ENCODE measurements at places on chromosomes 7 and 10. TPM values are rescaled to one million over a fixed set of nuclear protein-coding genes. Genes with fewer than 3 reads are reported as not detected.

Gene ETV1
- not detected for total RNA-seq

Gene KCNMA1
- total RNA-seq = not detected

Gene LRRD1
- not detected for total RNA-seq

Gene ZFAND4
- total RNA-seq = 13.3 TPM

Gene MYO1G
- total RNA-seq = 391 TPM

Gene WEE2
- not detected for total RNA-seq

Gene GATAD1
- total RNA-seq = 29.6 TPM

Gene TRPV5
- total RNA-seq = not detected

Gene CPVL
- total RNA-seq = not detected
